ENCODE measurements at places on chromosomes 6 and 20.

GRCh38 chr20:36175016-36175415, 20.5 kb downstream of the EPB41L1 start:
- DNase-seq, result no peak

DNA sequence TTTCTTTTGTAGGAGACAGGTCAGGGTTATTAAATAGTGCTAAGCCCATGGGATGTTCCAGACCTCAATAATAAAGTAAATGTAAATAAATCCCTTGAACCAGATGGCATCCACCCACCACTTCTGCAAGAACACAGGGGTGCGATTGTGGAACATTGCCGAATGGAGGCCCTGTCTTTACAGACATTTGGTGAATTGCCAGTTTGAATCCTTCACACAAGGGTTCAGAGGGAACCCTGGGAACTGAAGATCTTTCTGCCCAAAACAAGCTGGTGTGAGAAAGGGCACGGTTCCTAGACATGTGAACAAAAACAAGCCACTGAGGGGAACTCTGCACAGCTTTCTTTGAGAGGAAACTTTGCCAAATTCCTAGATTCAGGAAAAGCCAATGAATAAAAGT, 30.2 kb upstream of the RNF8 start:
- no peak for DNase-seq

DNA sequence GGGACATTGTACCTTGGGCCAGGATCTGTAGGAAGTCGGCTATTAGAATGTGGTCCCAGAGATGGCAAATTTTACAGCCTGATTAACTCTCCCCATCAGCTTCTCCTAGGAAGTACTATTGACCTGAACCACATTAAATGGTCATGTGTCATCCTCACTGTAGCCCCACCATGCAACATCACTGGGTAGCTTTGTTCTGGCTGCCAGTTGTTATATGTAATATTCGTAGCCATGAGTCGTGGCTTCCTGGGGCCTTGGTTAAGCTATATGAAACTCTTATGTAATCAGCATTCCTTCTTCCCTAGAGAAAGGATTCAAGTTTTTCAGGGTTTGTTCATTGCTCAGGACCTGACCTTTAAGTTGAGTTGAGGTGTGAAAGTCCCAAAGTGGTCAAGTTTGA, 125.7 kb downstream of the ANKS1A start:
- no peak for DNase-seq

DNA sequence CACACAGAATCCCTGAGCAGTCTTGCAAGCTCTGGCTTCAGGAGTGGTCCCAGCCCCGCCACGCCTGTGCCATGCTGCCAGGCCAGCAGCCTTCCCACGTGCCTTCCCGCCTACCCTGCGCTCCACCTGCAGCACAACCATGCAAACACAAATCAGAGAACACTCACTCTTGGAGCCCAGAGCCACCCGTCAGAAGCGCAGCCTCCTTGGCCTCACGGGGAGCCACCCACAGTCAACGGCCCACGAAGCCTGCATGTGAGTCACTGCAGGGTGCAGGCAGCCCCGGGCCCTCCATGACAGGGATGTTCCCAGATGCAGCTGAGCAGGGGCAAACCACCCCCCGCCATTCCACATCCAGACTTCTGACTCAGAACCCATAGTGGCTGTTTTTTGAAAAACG, 217.0 kb downstream of the DLL1 start:
- no peak for DNase-seq

DNA sequence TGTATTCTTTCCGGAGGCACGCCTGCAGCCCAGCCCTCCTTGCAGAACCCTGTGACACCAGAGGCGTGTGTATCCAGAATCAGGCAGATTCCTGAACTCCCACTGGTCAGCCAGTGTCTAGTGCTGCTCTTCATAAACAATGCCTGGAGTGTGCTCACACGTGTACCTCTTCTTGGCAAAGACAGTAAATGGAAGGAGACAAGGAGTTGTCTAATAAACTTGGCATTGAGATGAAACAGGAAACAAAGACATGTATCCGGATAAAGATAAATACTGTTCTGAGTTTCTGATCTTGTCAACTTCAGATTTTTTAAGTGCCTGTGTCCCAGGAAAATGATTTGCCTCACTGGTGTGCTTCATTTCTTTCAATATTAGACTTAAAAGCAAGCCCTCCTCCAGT, 1.7 kb downstream of the RPS6KA2 start:
- DNase-seq, result no peak

- no peak for DNase-seq
Observed at GRCh38 chr20:39717936-39718335, 755.8 kb downstream of the DHX35 start.

DNA sequence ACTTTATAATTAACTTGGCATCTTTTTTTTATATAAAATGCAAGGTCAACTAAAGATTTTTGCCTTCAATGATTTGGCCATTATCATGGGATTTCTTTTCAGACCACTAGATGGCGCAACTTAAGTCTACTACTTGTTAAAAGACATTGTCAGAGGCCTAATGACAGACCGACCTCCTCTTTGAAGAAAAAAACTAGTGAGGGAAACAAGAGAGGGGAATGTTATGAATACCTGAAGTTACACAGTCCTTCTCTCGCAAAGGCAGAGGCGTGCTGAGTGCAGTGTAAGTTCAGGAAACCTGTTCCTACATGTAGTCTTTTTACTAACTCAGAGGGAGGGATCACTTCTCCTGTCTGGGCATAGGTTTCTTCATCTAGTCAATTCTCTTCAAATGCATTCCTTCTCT, 9.3 kb downstream of the TRAPPC3L start:
- peak; percentile 28 for DNase-seq

GRCh38 chr6:71766796-71767195, 119.6 kb upstream of the RIMS1 start:
- DNase-seq, result no peak

- no peak for DNase-seq
Observed at GRCh38 chr20:45115829-45116228, 855 bp upstream of the WFDC5 start.

DNA sequence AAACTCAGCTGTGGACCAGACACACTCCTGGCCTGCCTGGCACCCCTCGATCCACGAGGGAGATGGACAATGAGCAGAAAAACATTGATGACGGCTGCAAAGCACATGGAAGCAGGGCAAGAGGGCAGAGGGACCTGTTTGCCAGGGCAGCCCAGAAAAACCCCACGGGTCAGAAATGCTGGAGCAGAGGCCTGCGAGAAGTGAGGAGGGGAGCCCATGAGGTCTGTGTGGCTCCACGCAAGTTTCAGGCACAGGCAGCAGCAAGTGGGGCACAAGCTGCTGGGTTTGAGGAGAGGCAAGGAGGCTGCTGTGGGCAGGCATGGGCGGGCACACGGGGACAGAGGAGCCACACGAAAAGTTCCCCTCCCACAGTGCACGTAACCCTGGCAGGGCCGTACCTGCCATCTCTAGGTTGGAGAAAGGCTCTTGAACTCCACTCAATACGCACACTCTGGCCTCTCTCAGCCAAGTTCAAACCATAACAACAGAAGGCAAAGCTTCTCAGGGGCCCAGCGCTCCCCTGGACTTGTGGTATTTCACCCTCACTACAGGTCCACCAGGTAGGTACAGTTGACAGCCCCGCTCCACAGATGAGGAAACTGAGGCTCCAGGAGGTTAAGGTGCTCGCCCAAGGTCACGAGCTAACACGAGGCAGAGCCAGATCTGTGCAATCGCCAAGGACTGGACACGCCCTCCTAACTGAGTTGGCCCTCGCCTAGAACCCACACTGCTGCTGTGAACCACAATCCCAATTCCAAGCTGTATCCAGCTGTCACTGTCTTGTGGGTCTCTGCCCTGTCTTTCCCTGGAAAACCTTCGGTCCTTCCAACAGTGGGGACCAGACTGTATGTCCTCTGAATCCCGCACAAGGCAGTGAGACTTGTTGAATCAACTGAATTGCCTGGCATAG, 108.2 kb downstream of the NOL4L start:
- no peak for DNase-seq

DNA sequence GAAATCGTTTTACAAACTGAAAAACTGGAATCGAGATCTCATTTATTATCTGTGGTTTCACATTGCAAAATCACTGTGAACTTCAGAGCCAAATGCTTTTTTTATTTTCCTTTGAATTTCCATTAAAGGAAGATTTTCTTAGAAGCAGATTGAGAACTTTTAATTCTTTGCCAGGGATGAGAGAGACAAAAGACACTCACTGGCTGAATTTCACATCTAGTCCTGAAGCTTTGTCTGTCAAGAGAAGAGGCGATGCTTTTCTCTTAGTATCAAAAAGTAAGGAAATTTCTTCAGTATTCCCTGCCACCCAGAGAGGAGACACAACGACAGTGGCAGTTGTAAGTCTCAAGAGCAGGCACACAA, 141.8 kb downstream of the TMEM200A start:
- no peak for DNase-seq

DNA sequence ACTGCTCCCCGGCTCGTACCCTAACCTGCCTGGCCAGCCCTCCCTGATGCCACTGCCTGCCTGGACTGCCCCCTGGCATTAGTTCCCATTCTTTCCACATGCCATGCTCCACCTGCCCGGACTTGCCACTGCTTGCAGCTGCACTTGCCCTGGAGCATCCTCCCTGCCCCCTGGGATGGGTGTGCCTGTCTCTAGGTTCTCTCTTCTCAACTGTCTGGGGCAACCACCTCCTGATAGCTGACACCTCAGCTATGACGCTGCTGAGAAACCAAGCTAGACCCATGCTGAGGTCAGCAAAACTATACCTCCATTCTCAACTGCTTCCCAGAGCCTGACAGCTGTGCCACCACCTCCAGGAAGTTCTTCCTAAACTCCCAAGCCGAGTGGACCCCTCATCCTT, 72.1 kb downstream of the PERP start:
- DNase-seq, result no peak

GRCh38 chr6:18400831-18401446, 13.8 kb downstream of the RNF144B start:
- no peak for DNase-seq

GRCh38 chr6:85458184-85458583, 8.3 kb downstream of the NT5E start:
- DNase-seq, result no peak

Data from Calu3 (cell line).